ENCODE measurements at places on chromosomes 7 and 10.

DNA sequence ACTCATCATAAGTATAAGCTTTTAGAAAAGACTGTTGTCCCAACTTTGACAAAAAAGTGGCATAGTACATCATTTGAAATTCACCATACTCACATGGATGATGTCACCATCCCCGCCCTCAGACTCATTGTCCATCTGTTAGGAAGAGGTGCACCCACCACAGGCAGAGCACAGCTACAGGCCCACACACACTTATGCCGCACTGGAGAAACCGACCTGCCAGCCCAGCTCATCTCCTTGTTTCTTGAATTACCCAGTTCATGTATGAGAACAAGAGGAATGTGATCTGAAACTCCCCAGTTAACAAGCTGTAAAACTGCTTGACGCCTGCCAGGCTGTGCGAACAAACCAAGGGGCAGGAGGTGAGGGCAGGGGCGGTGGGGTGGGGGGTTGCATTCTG is 312.0 kb downstream of the DPP6 start:
- DNase-seq, result no peak

GRCh38 chr10:129580010-129580409 is 113.0 kb downstream of the MGMT start:
- DNase-seq, result no peak

- DNase-seq, result no peak
Measured at GRCh38 chr10:79264942-79265341, 82.3 kb upstream of the PPIF start.

- no peak for DNase-seq
Measured at GRCh38 chr7:134804351-134804750, 24.9 kb downstream of the CALD1 start.

DNA sequence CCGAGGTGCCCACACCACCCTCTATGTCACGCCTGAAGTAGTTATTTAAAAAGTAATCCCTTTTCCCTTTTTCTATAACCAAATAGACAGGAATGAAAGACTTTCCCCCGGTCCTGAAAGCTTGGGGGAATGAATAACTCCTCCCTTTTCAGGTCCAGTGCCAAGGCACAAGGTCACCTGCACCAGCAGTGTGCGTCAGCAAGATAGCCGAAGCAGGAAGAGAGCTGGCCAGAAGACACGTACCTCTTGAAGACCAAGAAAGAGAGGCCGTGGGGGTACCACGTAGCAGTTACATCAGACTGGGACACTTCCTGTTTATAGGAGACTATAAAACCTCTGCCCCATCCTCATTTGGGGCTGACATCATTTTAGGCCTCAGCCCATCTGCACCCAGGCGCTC is 10.7 kb upstream of the AKR1B1 start:
- no peak for DNase-seq

- DNase-seq, result no peak
Measured at GRCh38 chr7:43933902-43934560, 7.8 kb downstream of the UBE2D4 start.

GRCh38 chr10:88974446-88975376 is 15.9 kb upstream of the FAS start:
- peak; percentile 33 for DNase-seq

GRCh38 chr7:81501220-81501619 is 268.6 kb downstream of the HGF start:
- DNase-seq, result peak; percentile 83

- DNase-seq, result no peak
Measured at GRCh38 chr10:82888809-82889455, 1013.9 kb downstream of the NRG3 start.

DNA sequence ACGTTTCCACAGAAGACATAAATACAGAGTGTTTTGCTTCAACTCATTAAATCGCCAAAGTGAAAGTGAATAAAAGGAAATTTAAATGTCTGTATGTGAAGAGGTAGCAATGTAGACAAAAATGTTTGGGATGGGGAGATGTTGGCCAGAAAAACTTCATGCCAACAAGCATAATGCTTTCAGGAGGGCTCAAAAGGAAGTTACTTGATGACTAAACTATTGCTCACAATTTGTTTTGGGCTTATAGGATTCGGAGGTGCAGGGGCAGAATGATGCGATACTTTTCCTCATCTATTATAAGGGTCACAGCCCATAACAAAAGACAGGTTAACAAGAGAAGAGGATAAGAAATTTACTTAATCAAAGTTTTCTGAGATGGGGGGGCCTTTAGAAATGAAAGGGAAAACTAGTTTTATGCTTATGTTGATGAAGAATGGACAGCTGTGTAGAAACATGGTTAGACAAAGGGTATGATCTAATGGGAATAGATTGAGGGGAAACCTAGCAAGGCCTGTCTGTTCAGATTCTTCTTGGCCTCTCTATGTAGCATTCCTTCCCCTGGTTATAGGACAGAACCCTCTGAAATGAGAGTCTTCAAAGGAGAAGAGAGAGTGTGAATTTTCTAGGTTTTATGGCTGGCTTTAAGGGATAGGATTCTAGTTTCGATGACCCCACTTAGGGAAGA is 898.6 kb downstream of the LRMDA start:
- DNase-seq, result peak; percentile 46

GRCh38 chr10:85598646-85599045 is 767.9 kb downstream of the GRID1 start:
- no peak for DNase-seq

DNA sequence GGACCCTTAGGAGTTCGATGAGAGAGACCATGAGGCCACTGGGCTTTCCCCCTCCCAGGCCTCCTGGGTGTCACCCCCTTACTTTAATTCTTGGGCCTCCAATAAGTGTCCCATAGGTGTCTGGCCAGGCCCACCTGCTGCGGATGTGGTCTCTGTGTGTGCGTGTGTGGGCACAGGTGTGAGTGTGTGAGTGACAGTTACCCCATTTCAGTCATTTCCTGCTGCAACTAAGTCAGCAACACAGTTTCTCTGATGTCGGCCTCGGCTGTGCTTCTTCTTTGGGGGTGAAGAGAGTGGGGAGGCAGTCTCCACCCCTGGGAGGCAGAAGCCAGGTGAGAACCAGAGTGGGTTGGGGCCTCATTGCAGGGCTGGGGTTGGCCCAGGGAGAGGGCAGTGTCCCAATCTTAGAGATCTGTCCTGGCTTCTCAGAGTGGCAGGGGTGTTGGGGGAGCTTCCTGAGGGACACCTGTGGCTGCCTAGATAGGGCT is 1.5 kb downstream of the PVRIG start:
- DNase-seq, result no peak

DNA sequence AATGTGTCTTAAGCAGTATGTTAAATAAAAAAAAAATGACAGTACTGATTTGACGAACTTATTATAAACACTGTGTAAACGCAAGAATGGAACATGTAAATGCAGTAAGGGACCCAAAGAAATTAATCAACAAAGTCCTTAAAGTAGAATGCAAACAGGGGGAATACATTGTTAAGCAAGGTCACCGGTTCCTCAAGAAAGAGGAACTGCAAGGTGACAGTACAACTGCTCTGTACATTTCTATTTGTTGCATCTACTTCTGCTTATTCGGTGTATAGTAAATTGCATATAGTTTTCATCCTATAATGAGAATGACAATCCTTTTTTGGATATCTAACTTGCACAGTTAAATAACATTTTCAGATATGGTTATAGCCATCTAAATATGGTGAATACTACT is 387.0 kb upstream of the SEMA3D start:
- no peak for DNase-seq

DNA sequence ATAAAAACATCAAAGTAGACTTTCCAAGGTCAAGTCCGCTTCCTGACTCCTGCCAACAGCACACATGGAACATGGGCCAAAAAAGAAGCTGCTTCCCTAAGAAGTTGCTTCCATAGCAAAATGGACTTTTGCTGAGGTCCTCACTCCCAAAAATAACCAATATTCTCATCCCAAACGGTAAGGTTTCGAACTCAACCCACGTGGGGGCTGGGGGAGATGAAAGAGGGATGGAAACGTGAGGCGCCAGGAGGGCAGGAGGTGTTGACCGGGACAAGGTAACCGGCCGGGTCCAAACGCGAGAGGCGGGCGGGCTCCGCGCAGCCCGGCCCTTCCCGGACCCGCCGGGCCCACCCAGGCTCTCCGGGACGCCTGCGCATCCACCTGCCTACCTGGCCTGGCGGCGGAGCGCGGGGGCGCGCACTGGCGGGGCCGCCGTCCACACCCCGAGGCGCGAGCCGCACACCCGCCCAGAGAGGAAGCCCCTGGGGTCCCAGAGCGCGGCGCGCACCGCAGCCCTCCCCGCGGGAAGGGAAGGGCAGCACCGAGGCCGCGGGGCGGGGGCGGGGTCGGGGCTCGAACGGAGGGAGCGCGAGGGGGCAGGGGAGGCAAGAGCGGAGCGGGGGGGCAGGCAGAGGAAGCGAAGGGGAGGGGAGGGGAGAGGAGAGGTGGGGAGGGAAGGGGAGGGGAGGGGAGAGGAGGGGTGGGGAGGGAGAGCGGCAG is 742 bp downstream of the LMBR1 start:
- peak; percentile 66 for DNase-seq

DNA sequence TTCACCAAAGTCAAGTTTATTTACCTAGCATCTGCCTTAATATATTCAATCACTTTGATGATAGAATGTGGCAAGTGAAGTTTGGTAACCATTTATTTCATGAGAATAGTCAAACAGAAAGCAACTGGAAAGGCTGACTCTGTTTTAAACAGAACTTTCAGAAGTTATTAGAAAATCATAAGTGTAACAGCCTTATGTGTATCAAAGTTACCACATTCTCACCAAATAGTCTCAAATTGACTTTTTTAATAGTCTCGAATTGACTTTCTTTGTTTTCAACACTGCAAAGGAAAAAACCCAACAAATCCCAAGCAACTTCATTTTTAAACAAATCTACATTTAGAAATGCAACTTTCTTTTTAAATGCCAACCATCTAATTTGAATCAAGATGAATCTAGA is 29.5 kb downstream of the NAMPT start:
- DNase-seq, result no peak

GRCh38 chr10:45581582-45582385 is 90.8 kb downstream of the ZFAND4 start:
- DNase-seq, result no peak

DNA sequence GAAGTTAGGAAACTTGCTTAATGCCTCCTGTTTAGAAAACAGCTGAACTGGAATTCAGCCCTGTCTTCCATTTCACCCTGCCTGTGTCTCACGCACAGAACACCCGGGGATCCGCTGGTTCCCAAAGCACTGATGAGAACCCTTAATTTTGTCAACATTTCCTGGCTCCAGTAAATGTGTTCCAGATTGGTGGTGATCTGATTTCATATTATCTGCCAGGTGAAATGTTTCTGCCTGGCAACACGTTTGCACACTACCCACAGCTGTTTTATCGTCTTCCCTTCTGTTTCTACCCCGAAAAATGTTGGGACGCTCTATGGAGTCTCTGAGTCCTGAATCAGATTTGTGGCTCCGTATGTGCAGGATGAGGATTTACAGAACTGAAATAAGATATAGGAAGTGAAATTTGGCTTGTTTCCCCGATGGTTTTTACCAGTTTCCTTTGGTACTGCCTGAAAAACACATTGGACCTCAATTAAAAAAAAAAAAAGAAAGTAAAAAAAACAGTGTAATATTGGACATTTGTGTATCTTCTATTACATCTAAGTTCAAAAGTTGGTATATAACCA is 29.0 kb downstream of the MRC1 start:
- no peak for DNase-seq

- no peak for DNase-seq
Measured at GRCh38 chr10:4219901-4220300, 434.9 kb upstream of the KLF6 start.

- no peak for DNase-seq
Measured at GRCh38 chr10:71250842-71251241, 38.5 kb downstream of the UNC5B start.

DNA sequence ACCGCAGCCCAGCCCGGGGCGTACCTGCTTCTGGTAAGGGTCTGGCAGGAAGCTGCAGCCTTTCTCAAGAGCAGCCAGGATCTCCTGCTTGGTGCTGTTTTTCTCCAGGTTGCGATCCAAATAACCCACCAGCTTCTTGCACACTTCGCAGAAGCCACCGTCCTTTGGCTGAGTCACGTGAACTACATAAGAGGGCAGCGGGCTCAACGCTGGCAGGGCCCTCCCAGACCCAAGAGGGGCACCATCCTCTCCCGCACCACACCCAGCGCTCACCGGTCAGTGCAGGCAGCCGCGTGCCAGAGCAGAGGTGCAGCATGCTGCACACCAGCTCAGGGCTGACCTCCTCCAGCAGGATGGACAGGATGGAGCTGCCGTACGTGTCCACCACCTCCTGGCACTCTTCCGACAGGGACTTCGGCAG is 31.6 kb downstream of the PSAP start:
- DNase-seq, result no peak

DNA sequence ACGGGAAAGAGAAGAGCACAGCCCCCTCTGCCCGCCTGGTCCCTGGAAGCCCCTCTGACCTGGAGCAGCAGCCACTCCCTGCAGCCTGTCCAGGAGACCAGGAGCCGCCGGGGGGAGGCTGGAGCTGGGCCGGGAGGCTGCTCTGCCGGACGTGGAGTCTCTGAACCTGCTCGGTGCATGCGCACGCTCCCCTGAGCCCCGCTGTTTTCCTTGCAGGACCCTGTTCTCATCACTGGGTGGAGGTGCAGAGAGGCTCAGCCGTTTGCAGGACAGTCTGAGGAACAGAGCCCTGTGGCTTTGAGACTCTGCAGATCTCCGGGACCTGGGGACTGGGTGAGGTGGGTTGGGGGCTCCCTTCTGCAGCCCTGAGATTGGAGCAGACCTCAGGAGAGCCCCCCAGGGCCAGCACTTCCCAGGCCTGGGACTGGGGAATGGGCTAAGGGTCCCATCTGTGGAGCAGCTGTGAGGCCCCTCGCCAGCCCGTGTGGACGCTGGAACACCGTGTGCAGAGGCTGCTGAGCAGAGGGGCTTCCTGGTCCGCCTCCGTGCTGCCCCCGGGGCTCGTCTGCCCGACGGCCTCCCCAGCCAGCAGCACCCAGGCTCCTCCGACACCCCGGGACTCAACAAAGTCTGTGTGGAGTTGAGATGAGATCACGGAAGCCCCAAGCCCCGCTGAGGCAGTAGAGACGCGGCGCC is 48.5 kb upstream of the ADGRA1 start:
- DNase-seq, result no peak

GRCh38 chr7:155829796-155830470 is 17.7 kb upstream of the SHH start:
- no peak for DNase-seq

- DNase-seq, result no peak
Measured at GRCh38 chr7:5582532-5582935, 158.9 kb upstream of the TNRC18 start.

DNA sequence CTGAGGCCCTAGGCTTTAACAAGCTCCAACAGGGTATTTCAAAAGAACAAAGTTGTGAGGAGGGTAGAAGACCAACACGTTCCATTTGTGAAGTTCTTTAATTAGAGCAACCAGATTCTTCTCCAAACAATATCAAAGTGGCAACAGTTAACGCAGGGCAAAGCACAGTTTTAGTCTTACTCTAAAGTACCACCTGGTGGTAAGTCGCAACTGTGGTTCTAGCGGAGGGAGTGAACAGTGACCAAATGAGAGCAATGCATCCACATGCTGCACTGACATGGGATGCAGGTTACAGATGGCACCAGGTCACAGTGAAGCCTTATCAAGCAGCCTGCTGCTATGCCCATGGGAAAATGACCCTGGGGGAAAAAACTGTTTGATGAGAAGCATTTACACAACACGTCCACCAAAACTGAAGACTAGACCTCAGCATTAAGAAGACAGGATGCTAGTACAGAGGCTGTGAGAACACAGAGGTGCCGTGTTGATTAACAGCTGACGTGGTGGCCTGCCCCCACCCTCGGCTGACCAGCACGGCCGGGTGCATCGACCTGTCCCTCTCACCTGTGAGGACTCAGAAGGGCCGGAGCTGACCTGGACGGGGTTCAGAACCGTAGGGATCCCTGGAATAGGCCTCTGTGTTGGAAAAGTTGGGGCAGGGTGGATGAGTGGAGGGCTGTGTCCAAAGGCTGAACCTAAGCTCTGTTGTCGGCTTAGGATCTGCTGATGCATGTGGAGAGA is 211.2 kb downstream of the GLI3 start:
- DNase-seq, result no peak
